Stimulated activated CD4-positive, alpha-beta T cell treated with anti-CD3 and anti-CD28 coated beads, Interleukin-4, amount 100 ng/mL, for 24 hours (primary cell): ENCODE measurements at places on chromosomes 7 and 10.

DNA sequence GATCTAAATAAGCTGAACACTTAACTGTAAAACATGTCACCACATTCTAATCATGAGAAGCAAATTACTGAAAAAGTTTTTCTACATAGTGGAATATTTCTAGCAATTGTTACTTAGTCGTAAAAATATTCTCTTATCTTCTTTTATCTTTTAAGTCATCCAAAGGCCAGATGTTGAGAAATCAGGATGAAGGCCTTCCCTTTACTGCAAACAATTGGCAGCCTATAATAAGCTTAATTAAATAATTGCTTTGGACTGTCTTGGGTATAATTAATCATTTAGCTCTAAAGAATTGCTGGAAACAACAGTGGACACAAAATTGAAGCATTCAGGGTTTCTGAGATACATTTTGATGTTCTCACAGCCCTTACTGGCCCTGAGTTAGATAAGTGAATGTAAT is 226.5 kb downstream of the FANK1 start:
- DNase-seq: no peak

- DNase-seq: no peak
Observed at GRCh38 chr7:96499532-96499931, 177.6 kb upstream of the SLC25A13 start.

- no peak for DNase-seq
Observed at GRCh38 chr7:47000561-47000960, 581.4 kb downstream of the TNS3 start.

GRCh38 chr7:86202833-86203232 is 440.9 kb upstream of the GRM3 start:
- DNase-seq: no peak

- no peak for DNase-seq
Observed at GRCh38 chr7:146713934-146714333, 597.3 kb downstream of the CNTNAP2 start.

- DNase-seq: no peak
Observed at GRCh38 chr7:107591421-107591820, 11.4 kb downstream of the BCAP29 start.

GRCh38 chr7:106626376-106627164 is 34.4 kb downstream of the CCDC71L start:
- DNase-seq: no peak

DNA sequence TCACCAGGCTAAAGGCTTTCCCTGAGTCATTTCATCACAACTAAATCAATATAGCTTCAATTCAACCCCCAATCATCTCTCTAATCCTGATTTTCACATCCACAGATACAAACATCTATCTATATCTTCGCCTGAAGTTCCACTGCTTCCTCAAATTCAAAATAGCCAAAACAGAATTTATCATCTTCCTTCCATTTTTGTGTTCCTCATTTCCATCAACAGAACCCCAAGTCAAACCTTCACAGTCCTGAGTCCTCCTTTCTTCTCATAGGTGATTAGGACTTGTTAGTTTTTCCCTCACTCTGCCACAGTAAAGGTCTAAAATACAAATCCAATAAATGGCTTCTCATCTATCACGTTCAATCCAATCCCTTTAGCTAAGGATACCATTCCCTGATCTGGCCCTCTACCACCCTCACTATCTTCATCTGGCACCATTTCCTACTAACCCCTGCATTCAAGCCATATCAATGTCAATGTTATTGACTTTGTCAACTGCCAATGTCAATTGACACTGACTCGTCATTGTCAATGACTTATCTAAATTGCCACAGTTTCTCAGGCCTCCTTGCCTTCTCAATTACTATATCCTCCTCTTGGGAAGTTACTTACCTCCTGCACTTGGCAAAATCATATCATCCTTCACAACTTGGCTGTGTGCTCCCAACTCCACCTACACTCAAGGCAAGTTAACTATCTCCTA is 2.6 kb downstream of the HYCC1 start:
- no peak for DNase-seq

GRCh38 chr7:12898620-12899019 is 211.2 kb downstream of the ARL4A start:
- DNase-seq: no peak

DNA sequence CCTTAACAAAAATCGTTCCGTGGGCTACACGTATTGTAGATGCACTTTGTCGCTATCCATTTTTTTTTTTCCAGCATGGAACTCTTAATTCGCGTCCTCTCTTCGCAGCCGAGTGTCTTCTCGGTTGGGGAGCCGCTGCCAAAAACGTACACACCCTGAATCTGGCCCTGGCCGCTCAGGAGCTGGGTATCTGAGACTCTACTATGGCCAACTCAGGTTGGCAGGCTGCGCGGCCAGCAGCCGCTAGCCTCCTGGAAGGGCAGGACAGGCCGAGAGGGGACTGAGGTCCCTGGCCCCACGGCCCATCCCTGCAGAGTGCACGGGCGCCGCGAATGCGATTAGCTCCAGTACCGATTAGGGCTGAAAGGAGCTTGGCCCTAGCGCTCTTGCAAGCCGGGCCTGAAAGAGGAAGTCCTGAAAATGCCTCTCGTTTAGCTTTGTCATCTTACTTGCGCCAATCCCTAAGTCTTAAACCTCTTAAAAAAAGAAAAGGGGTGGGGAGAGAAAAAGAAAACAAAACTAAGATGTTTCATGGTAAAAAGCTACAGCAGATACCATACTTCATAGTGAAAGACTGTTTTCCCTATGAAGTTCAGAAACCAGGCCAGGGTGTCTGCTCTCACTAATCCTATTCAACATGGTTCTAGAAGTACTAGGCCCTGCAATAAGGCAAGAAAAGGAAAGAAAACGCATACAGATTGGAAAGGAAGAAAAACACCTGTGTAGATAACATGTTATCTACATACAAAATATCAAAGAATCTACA is 113.2 kb upstream of the RHEB start:
- peak; percentile 61 for DNase-seq

GRCh38 chr10:96650958-96651357 is 64.1 kb upstream of the TM9SF3 start:
- DNase-seq: no peak

DNA sequence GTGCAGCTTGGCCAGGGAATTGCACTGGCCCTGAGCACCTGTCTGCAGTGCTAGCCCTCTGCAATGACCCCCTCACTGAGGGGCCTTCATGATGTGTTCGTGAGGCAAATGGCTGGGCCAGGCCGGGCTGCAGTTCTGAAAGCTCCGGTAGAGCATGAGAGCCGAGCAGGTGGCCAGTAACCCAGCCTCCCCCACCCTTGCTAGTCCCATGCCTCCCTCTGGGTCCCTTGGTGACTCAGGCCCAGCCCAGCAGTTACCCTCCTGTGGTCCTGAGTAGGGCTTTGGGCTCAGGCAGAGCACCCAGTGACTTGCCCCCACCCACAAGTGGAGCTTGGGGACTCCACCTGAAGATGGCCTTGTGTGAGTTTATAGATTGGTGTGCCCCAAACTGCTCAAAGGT is 16.1 kb upstream of the CSGALNACT2 start:
- no peak for DNase-seq

- no peak for DNase-seq
Observed at GRCh38 chr7:1689311-1689710, 19.2 kb downstream of the ELFN1 start.

- DNase-seq: no peak
Observed at GRCh38 chr7:133691727-133692610, 435.2 kb upstream of the LRGUK start.

- no peak for DNase-seq
Observed at GRCh38 chr10:43204042-43204942, 62.6 kb downstream of the RASGEF1A start.

GRCh38 chr10:99695761-99696160 is 36.2 kb downstream of the COX15 start:
- no peak for DNase-seq

- no peak for DNase-seq
Observed at GRCh38 chr7:45910855-45911254, 10.2 kb downstream of the IGFBP3 start.

DNA sequence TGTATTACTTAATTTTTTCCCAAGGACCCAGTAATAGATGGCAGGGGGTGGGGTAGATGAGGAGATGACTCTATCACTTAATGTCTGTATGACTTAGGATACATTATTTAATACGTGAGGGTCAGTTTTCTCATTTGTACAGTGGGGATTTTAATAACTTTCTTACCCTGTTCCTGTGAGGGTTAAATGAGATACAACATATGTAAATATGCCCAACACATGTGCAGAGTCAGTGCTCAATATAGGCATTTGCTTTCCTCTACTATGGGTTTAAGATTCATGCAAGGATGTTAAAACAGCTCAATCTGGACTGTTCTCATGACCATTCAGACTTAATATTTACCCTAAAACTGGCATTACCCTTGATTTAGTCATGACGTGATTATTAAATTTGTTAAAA is 31.2 kb downstream of the ST7 start:
- no peak for DNase-seq

DNA sequence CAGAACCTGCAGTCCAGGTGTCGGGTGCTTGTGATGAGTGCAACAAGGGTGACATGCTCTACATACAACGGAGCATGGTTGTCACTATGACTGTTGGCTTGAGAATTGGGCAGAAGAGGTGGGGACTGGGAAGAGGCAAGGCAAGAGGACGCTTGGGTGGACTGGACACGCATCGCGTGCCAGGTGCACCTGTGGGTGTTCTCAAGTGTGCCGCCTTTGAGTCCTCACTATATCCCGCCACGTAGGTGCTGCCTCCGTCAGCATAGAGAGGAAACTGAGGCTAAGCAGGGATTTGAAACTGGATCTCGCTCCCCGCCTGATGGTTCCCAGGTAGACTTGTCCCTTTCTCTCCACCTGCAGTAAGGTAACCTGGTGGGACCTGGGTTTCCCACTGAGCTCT is 27.2 kb downstream of the CDH23 start:
- no peak for DNase-seq

DNA sequence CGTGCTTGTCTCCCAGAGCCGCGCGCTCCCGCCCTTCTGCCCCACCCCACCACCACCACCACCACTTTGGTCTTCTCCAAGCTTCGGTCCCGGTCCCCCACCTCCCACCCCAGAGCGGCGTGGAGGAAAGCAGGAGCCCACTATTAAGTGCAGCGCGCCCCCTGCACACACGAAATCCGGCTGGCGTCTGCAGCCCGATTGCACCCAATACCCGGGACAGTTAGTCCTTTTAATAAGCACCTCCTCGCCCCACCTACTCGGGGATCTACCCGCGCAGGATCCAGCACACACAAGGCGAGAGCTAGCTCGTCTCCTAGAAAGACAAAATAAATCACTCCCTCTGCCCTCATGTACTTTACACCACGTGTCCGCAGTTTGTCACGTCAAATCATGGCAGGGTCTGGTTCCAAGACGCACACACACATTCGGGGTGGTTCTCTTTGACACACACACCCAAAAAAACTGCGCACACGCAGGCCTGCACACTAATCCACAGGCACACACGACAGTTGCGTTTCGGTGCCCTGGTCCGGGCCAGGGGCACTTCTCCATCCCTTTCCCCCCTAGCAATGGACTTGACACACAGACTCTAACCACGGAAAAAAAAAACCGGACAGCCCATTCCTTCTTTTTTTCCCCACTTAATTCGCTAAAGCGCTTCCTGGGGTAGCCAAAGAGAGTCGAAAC is 1.6 kb downstream of the SFMBT2 start:
- DNase-seq: peak; percentile 66

GRCh38 chr10:91614225-91614624 is 18.6 kb downstream of the PPP1R3C start:
- no peak for DNase-seq

- peak; percentile 68 for DNase-seq
Observed at GRCh38 chr10:122374859-122375678, 561 bp downstream of the PLEKHA1 start.

GRCh38 chr7:22173685-22174573 is 183.0 kb downstream of the RAPGEF5 start:
- DNase-seq: peak; percentile 8

DNA sequence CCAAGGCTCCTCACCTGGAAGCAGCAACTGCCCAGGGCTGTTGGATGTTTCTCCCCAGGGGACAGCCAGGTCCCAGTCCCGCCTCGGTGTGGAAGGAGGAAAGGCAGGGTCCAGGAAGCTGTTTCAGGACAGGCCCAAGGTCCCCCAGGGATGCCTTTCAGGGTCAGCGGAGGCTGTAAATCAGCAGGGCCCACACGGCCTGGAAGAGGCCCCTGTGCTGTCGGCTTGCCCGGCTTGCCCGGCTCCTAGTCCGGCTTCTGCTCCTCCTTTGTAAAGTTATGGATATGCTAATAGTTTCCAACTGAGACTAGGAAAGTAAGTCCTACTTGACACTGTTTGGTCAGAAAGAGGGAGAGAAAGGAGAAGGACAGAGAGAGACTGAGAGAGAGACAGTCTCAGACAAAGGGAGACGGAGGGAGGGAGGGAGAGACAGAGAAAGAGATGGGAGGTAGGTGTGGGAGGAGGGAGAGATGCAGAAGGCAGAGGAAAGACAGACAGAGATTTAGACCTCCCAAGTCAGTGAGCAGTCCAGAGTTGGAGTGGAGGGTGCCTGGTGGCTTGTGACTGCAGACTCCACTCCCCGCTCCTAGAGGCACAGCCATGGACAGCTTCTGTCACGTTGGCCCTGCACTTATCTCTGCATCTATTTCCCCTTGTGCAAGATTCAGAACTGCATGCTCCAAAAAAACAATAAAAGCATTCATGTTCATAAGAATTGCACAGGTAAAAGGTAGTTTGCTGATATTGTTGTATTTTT is 10.5 kb downstream of the IKZF1 start:
- DNase-seq: no peak

DNA sequence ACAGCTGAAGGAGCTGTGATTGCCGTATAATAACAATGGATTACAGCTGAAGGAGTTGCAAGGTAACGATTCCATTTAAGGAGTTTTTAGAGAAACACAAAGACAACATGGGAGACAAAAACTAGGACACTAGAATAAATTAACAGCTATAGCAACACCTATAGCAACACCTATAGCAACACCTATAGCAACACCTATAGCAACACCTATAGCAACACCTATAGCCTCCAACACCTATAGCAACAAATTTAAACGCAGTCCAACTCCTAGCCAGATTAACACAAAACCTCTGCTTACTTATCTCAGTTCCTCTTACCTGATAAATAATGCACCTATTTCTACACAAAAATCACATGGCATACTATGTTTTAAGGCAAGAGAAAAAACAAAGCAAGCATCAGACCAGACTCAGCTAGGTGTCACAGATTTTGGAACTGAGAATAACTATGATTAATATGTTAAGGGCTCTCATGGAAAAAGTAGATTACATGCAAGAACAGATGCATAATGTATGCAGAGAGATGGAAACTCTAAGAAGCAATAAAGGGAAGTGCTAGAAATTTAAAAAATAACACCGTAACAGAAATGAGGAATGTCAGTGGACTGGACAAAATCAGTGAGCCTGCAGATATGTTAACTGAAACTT is 55.7 kb upstream of the SRPK2 start:
- no peak for DNase-seq
